Neural crest cell (in vitro differentiated cells): ENCODE measurements at places on chromosomes 7 and 10.

DNA sequence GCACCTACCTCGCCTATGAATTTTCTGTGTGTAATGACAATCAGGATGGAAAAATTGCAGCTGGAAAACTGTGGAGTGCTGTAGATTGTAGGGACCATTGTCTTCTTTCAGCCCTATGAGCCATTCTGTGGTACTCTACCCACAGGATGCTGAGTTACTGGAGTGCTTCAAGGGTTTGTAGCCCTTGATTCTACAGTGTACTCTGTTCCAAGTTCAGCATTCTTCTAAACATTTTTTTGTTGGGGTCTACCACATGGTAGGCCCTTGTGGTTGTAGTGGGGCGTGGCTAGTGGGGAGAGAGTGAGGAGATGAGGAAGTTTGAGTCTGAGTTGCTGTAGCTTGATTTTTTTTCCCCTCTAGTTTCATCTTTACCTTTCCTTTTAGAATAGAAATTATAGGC lies 33.5 kb downstream of the REEP3 start:
- no peak for DNase-seq

DNA sequence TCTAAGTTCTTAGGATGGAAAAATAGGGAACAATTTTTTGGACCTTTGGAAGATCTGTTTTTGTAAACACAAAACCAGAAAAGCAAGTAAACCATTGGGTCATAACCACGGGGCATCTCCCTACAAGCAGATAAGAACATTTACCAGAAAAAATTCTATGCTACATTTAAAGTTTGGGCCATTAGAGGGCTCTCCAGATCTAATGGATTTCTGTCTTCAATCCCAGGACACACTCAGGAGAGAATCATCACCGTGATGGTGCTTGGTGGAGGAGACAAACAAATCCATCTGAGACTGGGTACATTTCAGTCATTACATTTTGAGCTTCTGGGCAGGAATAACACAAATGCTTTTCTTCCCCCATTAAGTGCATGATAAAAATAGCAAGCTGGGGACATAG lies 178.4 kb upstream of the TARP start:
- no peak for DNase-seq

GRCh38 chr10:120474956-120475355 lies 17.9 kb downstream of the PLPP4 start:
- DNase-seq = no peak

- no peak for DNase-seq
These were observed 3.2 kb downstream of the PLPP4 start for GRCh38 chr10:120460186-120460585.

GRCh38 chr7:155610633-155611193 lies 33.7 kb upstream of the RBM33 start:
- DNase-seq = no peak

GRCh38 chr10:46255801-46256747 lies 30.7 kb upstream of the ANTXRL start:
- DNase-seq = peak; percentile 55

- no peak for DNase-seq
These were observed 308.7 kb downstream of the DNAJB6 start for GRCh38 chr7:157645539-157645938.

DNA sequence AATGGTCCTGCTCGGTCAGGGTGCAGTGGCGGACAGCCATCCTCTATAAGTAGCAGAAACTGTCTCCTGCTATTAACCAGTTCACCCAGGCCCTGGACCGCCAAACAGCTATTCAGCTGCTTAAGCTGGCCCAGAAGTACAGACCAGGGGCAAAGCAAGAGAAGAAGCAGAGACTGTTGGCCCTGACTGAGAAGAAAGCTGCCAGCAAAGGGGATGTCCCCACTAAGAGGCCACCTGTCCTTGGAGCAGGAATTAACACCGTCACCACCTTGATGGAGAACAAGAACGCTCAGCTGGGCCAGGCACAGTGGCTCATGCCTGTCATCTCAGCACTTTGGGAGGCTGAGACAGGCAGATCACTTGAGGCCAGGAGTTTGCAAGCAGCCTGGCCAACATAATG lies 5.6 kb upstream of the NSUN5 start:
- DNase-seq = no peak

DNA sequence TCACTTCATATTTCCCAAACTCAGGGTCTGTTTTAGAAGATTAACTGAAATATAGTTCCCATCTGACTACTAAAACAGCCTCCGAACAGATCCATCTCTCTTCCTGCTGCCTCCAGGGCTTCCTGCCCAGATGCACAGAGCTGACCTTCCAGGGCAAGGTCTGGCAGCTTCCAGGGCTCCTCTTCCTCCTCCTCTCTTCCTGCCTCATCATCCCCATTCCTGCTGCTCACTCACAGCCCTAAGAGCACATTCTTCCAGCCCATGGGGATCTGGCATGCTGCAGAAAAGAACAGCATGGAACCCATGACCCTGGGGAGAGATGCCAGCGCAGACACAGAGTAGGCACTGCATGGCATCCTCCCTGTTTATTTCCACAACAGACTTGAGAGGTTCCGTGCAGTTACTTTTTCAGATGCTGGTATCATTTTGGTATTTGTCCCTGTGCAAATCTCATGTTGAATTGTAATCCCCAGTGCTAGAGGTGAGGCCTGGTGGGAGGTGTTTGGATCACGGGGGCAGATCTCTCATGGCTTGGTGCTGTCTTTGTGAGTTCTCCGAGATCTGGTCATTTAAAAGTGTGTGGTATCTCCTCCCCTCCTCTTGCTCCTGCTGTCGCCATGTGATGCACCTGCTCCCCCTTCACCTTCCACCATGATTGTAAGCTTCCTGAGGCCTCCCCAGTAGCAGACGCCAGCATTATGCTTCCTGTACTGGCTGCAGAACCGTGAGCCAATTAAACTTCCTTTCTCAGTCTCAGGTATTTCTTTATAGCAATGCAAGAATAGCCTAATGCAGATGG lies 4.4 kb downstream of the PKD1L1 start:
- no peak for DNase-seq

DNA sequence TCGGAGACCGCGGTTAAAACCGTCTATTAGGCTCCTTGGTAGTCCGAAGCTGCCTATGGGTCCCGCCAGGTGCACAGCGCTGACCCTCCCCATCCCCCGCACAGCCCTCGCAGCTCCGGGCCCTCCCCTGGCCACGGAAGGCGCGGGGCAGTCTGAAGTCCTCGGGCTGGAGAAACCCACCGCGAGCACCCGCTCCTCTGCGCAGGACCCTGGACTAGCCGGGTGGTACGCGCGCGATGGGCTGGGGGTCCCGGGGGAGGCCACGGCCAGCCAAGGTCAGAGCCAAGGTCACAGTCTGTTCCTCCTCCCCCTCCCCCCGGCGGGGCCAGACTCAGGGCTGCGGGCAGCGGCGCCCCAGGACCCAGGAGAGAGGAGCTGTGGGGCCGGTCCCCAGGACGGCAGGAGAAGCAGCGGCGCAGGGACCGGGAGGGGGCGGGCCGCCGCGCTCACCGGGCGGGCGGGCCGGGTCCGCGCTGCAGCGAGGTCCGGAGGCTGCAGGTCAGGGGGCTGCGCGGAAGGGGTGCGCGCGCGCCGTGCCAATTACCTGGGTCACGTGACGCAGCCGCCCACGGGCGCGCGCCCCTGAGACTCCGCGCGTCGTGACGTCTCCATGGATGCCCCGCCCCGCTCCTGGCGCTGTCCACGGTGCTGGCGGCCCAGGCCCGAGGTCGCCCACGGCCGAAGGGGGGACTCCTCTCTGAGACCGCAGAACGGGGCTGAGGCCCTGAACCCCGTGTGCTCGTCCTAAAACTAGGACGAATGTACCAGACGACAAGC lies at the start of gene OGDHL:
TSS of gene OGDHL (minus strand) at position 535 of the 777 bp plus-strand sequence. CDS start 3,731 bp downstream, outside the sequence.
- DNase-seq = peak; percentile 82

DNA sequence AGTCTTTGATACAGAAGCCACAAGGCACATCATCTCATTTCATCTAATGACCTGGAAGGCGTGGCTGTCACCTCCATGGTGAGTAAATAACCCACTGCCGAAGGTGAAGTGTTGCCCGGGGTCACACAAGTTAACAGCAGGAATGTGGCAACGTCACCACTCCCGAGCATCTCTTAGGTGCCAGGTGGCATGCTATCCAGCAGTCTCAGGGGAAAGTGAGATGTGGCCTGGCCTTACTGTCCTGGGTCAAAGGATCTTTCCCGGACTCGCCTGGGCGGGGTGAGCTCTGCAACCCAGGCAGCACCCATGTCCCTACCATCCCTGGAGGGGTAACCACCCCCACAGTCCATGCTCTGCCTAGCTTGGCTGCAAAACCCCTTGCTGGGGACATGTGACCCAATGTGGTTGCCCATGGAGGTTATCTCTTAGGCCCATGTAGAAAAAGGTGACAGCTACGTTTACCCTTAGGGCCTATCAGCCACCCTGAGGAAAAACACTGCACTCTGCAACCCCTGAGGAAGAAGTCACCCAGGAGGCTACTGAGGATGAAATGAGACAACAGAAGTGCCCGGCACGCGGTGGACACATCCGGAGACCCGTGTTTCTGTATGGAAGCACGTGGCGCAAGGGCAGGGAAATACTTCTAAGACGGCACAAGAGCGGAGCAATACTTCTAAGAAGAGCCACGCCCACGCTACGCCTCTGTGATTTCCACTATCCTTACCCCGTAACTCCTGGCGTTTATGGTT lies 52.0 kb downstream of the BAIAP2L1 start:
- DNase-seq = no peak

DNA sequence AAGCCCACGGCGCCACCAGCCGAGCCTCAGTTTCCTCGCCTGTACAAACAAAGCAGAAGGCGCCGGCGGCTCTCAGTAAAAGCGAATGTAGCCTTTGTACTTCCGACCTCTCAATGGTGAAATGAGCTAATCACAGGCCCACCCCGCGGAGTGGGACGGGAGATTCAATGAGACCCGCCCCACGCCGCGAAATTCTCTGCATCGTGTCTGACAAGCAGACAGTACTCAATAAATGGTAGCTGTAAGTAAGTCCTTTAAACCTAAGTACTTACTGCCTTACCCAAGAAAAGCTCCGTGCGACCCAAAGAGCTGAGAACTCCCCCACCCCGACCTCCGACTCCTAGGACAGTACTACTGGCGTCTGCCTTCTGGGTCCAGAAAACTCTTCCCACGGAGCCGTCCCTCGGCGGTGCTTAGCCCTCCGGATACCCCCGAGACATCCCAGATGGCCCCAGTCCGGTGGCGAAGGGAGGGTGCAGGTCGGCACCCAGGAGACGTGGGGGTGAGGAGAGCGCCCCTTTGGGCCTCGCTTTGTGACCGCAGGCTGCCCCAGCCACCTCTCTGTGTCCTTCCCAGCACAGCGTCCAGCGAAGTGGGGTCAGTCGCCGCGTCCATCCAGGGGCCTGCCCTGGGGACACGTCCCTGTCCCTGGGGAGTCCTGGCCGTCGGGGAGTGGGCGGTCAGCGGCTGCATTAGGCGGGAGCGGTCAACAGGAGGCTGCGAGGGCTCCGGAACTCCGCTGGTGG lies 972 bp upstream of the CXCL12 start:
- DNase-seq = no peak

GRCh38 chr7:133253519-133253875 lies 619 bp downstream of the EXOC4 start:
- DNase-seq = no peak

DNA sequence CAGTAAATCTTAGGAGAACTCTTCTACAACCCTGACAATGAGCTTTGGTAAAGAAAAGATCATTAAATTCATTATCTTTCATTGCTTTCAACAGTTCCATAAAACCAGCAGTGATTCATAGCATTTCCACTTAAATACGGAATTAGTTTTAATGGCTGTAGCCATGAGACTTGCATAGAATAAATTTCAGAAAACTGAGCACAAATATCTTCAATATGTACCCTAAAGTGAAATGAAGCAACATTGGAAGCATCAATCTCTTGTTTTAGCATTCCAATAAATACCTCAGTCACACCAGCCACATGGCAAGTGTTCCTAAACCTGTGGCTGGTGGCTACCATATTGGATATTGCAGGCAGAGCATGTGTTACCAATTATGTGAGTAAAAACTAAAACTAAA lies 3.6 kb upstream of the RARRES2 start:
- no peak for DNase-seq
